NAMALWA (cell line): ENCODE measurements at places on chromosomes 7 and 10.

DNA sequence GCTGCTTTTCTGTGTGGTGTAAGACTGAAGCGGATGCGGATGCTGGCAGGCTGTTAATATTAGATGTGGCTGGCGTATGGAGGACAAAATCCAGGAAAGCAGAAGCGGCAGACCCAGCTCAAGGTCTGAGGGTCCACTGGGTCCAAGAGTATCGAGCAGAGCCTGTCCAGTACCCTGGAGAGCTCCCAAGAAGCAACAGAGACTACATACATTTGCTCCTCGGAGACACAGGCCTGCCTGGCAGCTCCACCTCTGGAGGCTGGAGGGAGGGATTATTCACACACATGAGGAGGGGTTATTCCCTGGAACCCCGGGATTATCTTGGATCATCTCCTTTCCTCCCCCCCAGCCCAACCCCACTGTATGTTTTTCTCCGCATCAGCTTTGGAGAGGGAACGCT lies 31.3 kb upstream of the LOXL4 start:
- no peak for DNase-seq

DNA sequence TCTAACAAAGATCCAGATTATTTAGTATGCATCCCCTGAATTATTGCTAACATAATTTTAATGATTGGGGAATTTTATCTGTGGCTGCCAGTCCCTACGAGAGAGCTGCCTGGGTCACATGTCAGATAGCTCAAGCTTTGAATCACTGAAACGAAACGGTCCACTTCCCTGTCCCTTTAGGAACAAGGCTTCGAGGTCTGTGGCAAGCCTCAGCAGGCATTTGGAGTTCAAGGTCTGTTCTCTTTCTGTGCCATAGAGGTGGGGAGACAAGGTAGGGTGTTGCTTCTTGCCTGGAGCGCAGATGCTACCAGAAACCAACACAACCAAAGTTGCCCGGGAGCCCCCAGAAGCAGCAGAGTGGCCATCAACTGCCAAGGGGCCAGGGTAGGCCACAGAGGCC lies 13.9 kb upstream of the SH2D4B start:
- DNase-seq: no peak

- no peak for DNase-seq
Measured at GRCh38 chr7:156607332-156608172, 33.0 kb upstream of the RNF32 start.

DNA sequence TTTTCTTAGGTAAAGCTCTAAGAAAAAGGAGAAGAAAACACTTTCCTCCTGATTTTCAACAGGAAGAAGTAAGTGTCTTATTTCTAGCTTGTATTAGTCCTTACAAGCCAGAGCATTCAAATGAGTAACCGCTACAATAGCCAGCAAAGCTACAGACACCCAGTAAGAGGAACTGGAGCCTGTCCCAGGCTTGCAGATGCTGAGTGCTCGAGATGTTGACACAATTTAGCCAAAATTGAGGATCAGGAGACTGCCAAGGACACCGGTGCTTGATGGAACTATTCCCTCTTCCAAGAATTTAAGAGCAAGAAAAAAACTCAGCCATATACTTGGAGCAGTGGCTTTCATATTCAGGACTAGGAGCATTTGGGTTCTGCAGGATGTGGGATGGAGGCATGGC lies 149.3 kb upstream of the DPP6 start:
- no peak for DNase-seq

DNA sequence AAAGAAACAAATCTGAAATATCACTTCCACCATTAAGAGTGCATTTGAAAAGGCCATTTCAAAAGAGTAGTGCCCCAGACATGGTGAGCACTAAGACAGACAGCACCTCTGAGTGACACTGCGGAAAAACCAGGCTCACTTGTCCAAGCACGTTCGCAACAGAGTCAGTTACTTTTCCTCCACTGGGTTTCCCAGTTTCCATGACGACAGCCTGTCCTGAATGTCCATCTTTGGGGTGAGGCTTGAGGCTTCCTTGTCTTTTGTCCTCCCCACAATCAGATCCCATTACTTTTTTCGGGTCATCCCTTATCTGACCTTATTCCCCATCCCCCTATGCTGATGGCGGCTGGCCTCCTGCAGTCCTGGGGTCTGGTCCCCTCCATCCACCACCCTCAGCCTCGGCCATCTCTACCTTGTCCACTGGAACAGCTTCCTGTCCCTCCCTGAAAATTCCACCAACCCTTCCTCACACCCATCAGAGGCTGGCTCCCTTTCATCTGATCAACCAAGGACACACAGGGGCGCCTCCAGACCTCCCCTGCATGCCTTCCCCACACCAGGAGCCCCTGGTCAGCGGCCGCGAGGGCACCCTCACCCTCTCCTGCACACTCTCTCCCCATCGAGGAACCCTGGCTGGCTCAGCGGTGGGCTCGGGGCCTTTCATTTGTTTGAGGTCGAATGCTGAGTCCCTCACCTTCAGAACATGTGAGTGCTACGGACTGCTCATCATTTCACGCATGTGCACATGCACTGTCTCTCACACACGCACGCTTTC lies 363.6 kb downstream of the DNAJB6 start:
- DNase-seq: no peak

GRCh38 chr7:123824754-123825067 lies 20.3 kb upstream of the HYAL4 start:
- no peak for DNase-seq

DNA sequence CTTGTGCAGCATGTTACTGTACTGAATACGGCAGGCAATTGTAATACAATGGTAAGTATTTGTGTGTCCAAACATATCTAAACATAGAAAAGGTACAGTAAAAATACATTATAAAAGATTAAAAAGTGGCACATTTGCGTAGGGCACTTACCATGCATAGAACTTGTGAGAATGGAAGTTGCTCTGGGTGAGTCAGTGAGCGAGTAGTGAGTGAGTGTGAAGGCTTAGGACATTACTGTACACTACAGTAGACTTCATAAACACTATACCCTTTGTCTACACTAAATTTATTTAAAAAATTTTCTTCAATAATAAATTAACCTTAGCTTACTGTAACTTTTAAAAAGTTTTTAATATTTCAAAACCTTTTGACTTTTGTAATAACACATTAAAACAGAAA lies 37.5 kb downstream of the BPGM start:
- DNase-seq: no peak

GRCh38 chr7:76424413-76425111 lies at the start of gene ZP3:
TSS of gene ZP3 (plus strand) at chr7:76424950. CDS start at chr7:76424965, 15 bp downstream.
- peak; percentile 68 for DNase-seq

DNA sequence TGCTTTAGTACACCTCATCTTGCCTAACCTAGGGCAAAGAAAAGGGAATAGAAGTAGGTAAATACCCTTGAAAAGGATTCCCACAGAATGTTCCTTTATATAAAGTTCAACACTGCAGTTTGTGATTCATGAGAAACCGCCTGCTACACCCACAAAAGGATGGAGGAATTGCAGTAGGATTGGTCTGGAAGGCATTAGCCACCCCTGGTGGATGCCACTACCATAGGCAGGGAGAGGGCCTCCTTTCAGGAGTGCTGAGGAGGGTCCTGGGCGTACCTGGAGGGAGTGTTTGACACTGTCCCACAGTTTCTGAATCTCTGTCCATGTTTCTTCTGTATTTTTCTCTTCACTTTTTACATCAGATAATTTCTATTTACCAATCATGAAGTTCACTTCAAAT lies 221.8 kb upstream of the TMEM72 start:
- DNase-seq: no peak

DNA sequence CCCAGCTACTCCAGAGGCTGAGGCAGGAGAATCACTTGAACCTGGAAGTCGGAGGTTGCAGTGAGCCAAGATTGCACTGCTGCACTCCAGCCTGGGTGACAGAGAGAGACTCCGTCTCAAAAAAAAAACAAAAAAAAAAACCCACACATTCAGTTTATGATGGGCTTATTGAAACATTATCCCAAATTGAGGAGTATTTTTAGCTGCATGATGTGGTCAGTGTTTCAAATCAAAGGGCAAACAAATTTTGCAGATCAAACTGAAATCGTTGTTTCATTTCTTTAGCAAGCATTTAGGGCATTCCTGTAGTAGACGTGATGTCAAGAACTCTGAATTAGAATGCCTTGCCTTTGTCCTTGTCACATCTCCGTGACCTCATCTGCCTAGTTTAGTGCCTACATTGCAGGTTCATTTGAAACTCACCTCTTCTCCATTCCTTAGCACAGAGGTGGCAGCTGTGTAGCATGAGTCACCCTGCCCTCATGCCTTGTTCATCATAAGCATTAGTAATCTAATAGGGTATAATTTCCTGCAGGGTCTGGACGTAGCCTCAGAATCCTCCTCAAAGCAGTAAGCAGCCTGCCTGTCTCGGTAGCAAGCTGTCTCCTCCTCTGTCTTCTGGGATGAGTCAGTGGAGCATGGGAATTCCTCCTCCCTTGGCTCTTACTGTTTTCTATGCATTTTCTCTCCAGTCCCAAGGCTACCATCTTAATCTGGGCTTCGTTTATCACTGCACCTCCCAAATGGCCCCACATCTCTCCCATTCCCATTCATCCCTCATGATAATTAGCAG lies 73.8 kb downstream of the CUL1 start:
- no peak for DNase-seq

DNA sequence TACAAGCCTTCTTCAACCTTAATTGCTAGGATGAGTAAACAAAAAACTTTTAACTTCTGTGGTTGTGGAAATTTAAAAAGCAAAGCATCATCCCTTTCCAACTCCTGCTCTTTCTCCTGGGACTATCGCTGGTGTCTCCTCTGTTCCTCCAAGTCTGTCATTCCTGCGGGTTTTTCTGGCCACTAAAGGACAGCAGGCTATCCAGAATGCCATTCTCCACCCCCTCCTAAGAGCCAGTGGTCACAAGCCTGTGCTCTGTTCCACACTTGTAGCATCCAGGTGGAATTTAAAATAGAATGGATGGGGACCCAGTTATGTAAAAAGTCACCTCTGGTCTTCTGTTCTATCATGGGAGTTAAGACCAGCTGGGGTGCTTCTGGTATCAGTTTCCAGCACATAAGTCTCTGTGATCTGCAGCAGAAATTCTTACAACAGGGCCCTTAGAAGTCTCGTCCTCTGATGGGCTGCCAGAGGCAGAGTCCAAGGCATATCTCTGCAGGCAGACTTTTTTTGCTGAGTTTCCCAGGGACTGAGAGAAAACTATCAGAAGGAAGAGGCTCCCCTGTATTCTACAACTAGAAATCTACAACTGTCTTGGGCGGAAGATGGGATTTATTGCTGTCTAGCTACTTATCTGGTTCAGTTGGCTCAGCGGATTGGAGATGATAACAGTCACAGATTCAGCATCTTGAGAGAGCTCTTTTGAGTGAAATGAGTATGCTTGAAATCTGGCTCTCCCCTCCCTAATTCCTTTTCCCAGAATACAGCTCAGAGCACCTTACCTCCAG lies 5.1 kb upstream of the WNT16 start:
- no peak for DNase-seq

GRCh38 chr7:141976524-141977245 lies 3.1 kb upstream of the TAS2R38 start:
- no peak for DNase-seq

GRCh38 chr7:102255501-102255900 lies 31.2 kb upstream of the SH2B2 start:
- no peak for DNase-seq

- DNase-seq: no peak
Measured at GRCh38 chr7:130917669-130918128, 183.7 kb upstream of the KLF14 start.

DNA sequence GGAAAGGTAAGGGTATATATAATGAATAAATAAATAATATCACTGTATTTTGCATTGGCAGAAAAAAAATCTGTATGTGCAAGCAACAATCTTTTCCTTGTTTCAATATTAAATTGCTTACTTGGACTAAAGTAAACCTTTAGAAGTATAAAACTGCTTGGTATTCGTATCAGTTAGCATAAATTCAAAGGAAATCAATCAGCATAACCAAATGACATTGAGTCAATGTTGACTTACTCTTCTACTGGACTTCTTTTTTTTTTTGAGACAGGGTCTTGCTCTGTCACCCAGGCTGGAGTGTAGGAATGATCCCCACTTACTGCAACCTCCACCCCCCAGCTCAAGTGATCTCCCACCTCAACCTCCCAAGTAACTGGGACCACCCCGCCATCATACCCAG lies 42.3 kb upstream of the KMT2C start:
- DNase-seq: no peak

GRCh38 chr10:42553064-42553407 lies 85.3 kb downstream of the ZNF33B start:
- no peak for DNase-seq

GRCh38 chr10:50347394-50347802 lies 96.1 kb upstream of the ASAH2 start:
- no peak for DNase-seq

- DNase-seq: no peak
Measured at GRCh38 chr10:123019264-123019663, 10.5 kb downstream of the ACADSB start.

DNA sequence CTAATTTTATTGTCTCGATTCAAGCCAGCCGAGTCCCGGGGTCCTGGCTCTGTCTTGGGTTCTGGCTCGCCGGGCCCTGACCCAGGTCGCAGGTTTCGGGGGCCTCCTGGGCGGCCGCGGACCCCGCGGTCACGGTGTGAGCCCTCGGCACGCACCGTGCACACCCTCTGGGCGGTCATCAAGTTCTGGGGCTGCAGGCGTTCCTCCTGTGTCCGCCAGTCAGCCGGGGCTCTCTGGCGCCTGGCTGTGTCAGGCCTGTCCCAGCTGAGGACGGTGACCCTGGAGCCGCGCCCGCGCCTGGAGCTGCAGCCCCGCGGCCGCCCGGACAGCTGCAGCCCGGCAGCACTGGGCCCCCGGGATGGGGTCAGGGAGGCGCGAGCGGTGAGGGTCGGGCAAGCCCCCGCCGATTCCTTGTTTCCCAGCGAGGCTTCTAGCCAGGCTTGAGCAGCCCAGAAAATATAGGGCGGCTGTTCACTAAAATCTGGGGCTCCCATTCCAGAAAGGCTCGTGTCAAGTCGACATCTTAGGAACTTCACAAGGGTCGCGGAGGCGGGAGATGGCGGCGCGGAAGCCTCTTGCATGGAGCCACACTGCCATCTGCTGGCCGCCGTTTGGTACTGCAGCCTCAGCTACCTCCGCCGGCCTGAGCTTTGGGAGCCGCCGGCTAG lies 4.2 kb upstream of the HOXA7 start:
- DNase-seq: peak; percentile 91

GRCh38 chr7:66837007-66837406 lies 84.0 kb upstream of the TMEM248 start:
- peak; percentile 83 for DNase-seq

- no peak for DNase-seq
Measured at GRCh38 chr7:32091608-32092210, 21.5 kb upstream of the PDE1C start.

GRCh38 chr10:69398466-69398865 lies 18.3 kb downstream of the TACR2 start:
- no peak for DNase-seq

GRCh38 chr10:3538656-3539531 lies 246.1 kb downstream of the KLF6 start:
- DNase-seq: no peak

DNA sequence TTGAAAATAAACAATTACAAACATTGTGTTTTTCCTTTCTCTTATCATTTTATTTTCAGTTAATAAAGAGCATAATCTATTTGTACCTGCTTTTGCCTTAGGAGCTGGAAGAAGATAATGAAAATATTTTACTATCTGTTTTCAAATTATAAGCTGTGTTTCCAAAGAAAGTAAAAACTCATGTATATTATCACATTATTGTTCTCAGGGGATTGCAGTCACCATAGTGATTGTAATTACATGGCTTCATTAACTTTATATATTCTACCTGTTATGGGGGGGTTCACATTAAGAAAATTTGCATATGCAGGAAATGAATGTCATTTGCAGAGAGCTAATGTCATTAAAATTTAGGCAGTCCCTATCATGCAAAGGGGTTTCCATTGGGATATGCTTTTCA lies 542.3 kb downstream of the NXPH1 start:
- DNase-seq: no peak
